Natural killer cell (primary cell): ENCODE measurements at places on chromosomes 3 and 15. TPM values are rescaled to one million over a fixed set of nuclear protein-coding genes. Genes with fewer than 3 reads are reported as not detected.

GRCh38 chr15:26443321-26443720 is 329.5 kb downstream of the GABRB3 start:
- no peak for DNase-seq

- DNase-seq, result no peak
Measured at GRCh38 chr3:108415661-108416060, 94.7 kb downstream of the MYH15 start.

GRCh38 chr15:91881569-91882297 is 28.2 kb downstream of the SLCO3A1 start:
- no peak for DNase-seq

- no peak for DNase-seq
Measured at GRCh38 chr3:190326930-190327329, 4.7 kb upstream of the CLDN1 start.

HACL1 gene
- 37.3 TPM for total RNA-seq

- DNase-seq, result no peak
Measured at GRCh38 chr15:82110144-82110543, 64.3 kb upstream of the MEX3B start.

- DNase-seq, result no peak
Measured at GRCh38 chr3:30347679-30348216, 258.7 kb upstream of the TGFBR2 start.

CISH gene
- total RNA-seq, result 11.3 TPM

GRCh38 chr3:10716964-10717363 is 99.1 kb upstream of the SLC6A11 start:
- no peak for DNase-seq

DNA sequence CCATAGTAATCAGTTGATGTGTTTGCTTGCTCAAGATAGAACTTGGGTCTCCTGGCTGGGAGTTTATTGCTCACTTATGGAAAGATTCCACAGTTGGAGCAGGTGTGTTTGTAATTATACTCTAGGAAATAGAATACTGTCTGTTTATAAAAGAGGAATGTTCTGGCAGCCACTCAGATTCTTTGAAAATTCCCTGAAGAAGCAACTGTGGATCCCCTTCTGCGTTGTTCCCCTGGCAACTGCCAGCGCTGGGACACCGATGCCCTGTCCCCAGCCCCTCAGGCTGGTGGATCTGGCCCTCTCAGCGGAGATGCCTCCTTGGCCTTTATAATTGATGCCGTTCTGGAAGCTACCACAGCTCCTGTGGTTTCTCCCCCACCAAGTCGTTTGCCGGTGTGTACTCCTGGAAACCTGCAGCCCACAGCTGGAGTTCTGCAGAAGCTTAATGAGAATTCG is 225.9 kb downstream of the ITPR1 start:
- DNase-seq, result no peak

GRCh38 chr15:80507131-80507530 is 102.9 kb downstream of the ARNT2 start:
- no peak for DNase-seq

GNAT1 gene
- not detected for total RNA-seq

DNA sequence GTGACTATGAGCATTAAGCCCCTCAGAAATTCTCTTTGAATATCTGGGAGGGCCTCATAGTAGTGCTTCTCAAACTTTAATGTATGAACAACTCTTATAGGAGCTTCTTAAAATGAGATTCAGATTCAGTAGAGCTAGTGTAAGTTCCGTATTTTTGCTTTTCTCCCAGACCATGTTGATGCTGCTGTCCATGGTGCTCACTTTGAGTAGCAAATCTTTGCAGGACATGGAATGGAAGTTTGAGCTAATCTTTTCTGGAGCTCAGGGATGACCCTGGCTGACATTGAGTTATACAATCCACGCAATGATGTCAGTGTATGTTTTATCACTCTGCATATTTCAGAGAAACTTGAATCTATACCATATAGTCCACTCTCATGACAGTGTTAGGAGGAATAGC is 134.2 kb downstream of the OTOL1 start:
- no peak for DNase-seq

WDR93 gene
- 0.38 TPM for total RNA-seq

DNA sequence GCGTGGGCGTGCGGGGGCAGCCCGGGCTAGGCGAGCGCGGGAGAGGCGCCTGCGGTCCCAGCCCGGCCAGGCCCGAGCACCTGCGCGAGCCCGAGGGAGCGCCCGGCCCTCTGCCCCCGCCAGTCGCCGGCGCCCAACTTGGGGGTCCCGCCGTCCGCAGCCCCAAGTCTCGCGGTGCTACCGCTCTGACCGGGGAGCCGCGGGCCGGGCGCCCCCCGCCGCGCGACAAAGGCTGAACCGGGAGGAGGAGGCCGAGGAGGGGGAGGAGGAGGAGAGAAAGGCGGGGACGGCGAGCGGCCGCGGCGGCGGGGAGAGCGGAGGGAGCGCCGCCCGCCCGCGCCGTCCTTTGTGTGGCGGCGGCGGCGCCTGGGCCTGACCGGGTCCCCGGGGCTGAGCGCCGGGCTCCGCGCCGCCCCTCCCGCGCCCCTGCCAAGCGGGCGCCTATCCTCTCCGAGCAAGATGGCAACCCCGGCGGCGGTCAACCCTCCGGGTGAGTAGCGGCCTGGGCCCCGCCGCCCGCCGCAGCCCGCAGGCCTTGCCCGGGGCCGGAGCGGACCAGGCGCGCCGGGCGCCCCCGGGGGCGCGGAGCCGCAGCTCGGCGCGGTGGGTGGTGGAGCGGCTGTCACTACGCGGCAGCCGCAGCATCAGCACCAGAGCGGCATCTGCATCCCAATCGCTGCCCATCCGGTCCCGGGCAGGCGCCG is at the start of gene ARNT2:
Gene ARNT2, plus strand, starts transcription at position 326 of the 704 bp plus-strand sequence. Its CDS starts 134 bp downstream, at position 460.
- no peak for DNase-seq

- DNase-seq, result no peak
Measured at GRCh38 chr3:52827441-52827840, 3.0 kb downstream of the ITIH4 start.

DNA sequence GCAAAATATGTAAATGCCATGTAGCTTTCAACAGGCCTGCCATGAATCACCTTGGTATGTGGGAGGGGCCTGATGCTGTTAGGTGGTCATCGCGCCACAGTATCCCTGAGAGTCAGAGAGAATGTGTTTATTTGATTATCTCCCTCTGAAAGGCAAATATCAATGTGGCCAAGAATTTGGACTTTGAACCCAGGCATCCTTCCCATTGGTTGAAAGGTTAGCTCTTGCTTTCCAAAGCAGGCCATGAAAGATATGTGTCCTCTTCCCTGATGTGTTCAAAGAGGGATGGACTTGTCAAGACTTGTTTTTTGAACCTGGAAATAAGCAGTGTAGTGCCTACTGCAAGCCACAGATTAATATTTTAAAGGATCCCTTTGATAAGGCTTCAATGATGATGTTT is 36.7 kb downstream of the SRP14 start:
- no peak for DNase-seq

WDR49 gene
- 1.5 TPM for total RNA-seq

DNA sequence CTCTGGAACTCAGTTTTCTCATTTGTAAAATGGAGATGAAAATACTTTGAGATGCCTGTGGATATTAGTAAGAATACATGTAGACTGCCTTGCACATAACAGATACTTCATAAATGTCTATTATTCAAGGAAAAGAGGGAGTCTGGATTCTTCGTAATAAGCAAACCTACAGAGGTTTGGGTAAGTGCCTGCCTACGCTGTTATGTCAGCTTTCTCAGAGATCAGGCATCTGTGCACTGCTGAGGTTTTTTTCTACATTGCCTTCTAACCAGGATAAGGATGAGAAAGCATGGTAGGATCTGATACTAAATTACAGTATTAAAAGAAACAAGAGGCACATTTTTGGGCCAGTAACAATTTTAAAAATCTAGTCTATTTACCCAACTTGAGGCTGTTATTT is 10.9 kb downstream of the MCTP2 start:
- DNase-seq, result no peak

GRCh38 chr3:47384425-47384824 is 3.6 kb downstream of the PTPN23 start:
- no peak for DNase-seq

GRCh38 chr3:158792709-158793108 is 9.1 kb upstream of the MFSD1 start:
- DNase-seq, result no peak

DNA sequence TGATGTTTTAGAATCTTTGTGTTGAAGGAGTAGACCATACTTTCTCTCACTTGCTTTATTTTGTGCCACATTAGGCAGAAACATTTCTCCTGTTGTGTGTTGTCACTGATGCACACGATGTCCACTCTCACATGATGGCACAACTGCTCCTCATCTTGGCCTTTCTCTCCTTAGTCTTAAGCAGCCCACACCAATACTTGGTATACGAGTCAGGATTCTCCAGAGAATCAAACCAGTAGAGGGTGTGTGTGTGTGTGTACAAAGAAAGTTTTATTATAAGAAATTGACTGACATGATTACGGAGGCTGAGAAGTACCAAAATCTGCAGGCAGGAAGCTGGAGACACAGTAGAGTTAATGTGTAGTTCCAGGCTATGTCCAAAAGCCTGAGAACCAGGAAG is 187.1 kb downstream of the ALCAM start:
- no peak for DNase-seq

GRCh38 chr3:123020709-123021108 is 6.9 kb downstream of the SEMA5B start:
- DNase-seq, result no peak

DNA sequence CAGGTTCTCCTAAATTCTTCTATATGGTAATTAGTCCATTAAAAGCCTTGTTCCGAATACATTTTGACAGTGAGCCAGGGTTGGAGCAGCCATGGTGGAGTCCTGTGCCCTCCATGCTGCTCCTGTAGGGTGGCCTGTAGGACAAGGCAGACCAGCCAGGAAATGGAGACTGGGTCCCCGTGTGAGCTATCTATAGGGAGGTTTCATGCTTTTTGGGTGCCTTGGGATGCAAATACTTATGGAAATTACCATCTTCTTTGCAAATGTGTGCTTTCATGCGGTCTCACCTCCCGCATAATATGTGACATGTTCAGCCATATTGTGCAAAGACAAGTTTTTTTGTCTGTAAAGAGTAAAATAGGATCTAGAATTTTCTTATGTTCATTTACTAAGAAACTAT is 58.0 kb upstream of the FURIN start:
- DNase-seq, result no peak

DTX3L gene
- 51.8 TPM for total RNA-seq

DNA sequence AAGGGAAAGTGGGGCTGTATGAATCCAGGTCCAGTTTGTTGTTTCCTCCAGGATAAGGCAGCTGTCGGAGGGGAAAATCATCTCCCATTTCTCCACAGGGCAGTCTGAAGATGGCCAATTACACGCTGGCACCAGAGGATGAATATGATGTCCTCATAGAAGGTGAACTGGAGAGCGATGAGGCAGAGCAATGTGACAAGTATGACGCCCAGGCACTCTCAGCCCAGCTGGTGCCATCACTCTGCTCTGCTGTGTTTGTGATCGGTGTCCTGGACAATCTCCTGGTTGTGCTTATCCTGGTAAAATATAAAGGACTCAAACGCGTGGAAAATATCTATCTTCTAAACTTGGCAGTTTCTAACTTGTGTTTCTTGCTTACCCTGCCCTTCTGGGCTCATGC is 911 bp downstream of the CCRL2 start:
- no peak for DNase-seq

- no peak for DNase-seq
Measured at GRCh38 chr3:109944836-109945235, 607.5 kb upstream of the DPPA4 start.

TLE3 gene
- 32.1 TPM for total RNA-seq

DNA sequence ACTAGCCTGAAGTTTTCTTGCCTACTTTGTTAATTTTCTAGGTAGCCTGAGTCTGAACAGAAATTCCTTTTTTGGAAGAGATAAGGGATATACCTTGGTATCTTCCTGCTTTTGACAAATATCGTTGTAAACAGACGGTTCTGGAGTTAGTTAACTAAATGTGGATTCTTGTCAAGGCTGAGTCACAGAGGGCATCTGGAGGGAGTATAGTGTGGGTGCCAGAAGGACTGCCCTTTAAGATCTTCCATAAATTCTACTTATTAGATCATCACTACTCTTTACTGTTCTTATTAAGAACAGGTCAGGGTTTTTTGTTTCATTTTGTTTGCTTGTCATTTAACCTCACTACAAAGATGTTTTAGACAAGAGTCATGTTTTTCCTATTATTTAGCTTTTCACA is 125.3 kb upstream of the SKOR1 start:
- DNase-seq, result no peak

GOLGA6L4 gene
- 3.7 TPM for total RNA-seq

NR1I2 gene
- 0.16 TPM for total RNA-seq

- DNase-seq, result no peak
Measured at GRCh38 chr15:74171965-74172541, 1.5 kb upstream of the ISLR start.

PRR23E gene
- total RNA-seq, result not detected

DISP2 gene
- total RNA-seq, result 1.0 TPM

DNA sequence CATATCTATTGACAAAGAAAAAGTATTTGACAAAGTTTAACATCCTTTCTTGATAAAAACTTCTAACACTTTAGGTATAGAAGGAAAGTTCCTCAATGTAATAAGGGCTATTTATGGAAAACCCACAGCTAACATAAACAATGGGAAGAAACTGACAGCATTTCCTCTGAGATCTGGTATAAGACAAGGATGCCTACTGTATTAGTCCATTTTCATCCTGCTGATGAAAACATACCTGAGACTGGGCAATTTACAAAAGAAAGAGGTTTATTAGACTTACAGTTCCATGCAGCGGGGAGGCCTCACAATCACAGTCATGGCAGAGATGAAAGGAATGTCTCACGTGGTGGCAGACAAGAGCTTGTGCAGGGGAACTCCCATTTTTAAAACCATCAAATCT is 17.8 kb upstream of the CLDN1 start:
- DNase-seq, result no peak

GRCh38 chr15:75508840-75509532 is 57.5 kb upstream of the SIN3A start:
- DNase-seq, result no peak

NMNAT3 gene
- total RNA-seq, result 1.6 TPM

SHF gene
- total RNA-seq, result 1.7 TPM
